Fibroblast of skin of back (primary cell): ENCODE measurements at places on chromosomes 7 and 10.

DNA sequence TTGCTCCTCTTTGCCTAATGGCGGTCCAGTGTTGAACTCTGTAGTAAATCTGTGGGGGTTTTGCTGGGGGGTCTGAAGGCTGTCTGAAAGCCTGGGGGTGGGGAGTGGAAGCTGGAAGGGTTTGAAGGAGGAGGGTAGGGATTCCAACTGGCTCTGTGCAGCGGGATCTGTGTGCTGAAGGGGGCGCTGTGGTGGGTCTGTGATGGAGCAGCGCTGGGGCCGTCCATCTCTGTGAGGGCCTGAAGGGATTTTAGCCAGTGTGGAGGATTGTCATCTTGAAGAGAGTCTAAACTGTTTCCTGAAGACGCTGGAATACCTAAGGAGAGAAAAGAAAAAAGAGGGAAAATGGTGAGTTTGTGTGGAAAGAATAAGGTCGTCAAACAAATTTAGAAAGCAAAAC, 129.2 kb downstream of the STRA8 start:
- DNase-seq = no peak

DNA sequence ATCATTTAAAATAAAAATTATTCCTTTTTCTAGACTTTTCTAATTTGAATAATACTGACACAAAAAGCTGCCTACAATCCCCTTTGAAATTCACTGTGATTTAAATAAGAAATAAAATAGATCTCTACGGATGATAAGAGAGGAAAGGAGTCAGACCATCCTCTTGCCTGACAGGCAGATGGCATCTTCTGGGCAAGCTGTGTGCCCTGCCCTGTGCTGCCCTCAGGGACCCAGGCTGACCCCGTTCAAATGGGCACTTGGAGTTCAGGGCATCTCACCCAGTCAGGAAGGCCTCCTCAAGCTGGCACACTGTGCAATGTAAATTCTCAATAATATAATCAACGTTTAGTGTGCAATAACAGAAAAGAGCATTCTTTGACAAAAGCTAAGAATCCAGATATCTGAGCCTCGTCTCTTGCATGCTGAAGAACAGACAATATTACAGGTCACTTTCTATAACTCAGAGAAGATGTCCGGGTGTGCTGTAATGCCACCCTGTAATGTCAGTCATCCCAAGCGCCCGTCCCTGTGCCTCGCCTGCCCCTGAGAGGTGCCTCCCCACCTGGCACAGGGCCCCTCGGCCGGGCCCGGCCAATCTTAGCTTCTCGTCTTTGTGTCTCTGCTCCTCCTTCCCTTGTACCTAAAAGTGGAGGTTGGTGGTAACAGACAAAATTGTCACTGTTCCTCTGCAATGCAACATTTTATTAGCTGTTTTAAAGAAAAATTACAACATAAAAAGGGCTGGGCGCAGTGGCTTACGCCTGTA, 263.3 kb downstream of the COBL start:
- DNase-seq = no peak

GRCh38 chr10:4131407-4132215, 346.6 kb upstream of the KLF6 start:
- DNase-seq = peak; percentile 96

DNA sequence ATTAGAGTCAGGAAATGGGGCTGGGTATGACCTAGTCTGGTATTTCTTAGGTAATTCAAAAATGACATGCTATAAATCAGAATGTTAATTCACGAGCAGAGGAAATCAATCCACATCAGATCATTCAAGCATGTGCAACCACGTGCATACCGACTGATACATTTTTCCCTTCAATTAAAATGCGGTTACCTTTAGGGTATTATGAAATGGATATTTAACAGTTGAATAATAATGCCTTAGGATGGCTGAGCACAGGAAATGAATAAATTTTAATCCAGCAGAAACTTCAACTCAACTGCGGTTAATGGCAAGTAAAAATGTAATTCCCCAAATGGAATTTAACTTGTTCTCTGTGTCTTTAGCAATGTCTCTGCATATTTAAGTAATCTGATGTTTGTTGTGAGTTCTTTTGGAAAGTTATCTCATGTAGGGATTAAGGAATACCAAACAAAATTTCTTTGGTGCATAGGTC, 9.2 kb downstream of the CPA2 start:
- no peak for DNase-seq

DNA sequence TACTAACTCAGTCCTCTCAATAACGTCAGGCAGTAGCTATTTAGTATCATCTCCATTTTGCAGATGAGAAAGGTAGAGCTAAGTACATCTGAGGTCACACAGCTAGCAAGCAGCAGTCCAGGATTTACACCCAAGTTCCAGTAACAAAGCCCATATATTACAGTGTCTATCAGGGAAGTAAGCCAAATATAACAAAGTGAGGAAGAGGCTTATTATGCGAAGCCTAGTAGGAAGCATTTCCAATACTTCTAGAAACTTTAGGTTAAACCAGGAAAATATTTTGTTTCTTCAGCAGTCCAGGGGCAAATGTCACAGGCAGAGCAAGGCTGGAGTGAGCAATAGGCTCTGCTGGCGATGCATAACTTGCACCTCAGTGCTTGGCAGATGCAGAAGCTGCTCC, 53.9 kb downstream of the NOC3L start:
- DNase-seq = peak; percentile 62

GRCh38 chr7:27922907-27923641, 183.1 kb downstream of the TAX1BP1 start:
- peak; percentile 76 for DNase-seq

DNA sequence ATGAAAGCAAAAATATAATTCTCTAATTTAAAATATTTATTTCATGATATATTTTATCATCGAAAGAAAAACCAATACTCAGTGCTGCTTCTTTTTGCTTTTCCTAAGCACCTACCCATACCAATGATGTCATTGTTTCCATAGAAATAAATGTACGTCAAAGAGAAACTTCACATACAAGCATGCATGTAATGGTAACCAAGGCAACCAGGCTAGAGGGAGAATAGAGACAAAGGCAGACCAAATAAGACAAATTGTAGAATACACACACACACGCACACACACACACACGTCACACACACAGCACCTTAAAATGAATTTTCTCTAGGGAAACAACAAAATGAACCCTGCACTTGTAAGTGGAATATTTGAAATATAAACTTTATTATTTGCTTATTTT, 75.5 kb downstream of the MACC1 start:
- peak; percentile 12 for DNase-seq

- DNase-seq = no peak
Measured at GRCh38 chr10:48282829-48283228, 8.3 kb upstream of the FRMPD2 start.

- DNase-seq = no peak
Measured at GRCh38 chr10:122338609-122339441, 35.7 kb upstream of the PLEKHA1 start.

DNA sequence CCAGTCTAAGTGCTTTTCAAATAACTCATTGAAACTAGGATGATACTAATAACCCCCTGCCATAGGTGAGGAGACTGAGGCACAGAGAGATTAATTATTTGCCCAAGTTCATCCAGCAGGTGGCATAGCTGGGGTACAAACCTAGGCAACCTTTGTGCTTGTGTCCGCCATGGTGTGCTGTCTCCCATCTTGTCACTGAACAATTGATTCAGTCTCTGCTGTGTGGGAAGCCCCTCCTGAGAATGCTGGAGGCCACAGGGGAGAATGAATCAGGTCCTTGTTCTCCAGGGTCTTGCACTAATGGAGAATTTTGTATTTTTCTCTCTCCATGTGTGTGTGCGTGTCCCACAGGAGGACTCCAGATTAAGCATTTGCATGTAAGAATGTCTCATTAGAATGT, 15.8 kb upstream of the TMEM236 start:
- DNase-seq = no peak

GRCh38 chr10:82622479-82622878, 747.5 kb downstream of the NRG3 start:
- no peak for DNase-seq

DNA sequence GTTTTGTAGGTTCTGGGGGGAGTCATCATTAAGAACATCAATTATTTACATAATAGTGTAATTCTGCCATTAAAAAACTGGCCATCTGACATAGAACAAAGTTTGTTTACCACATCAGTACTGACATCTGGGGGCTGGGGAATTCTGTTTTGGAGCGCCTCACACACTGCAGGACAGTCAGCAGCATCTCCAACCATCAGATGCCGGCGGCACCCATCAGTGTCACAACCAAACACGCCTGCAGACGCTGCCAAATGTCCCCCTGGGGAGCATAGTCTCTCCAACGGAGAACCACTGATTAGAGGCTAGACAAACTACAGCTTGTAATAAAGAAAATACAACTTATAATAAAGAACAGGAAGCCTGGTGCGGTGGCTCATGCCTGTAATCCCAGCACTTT, 26.0 kb downstream of the GNA12 start:
- DNase-seq = no peak

- DNase-seq = no peak
Measured at GRCh38 chr7:108669958-108670357, 100.3 kb downstream of the DNAJB9 start.

DNA sequence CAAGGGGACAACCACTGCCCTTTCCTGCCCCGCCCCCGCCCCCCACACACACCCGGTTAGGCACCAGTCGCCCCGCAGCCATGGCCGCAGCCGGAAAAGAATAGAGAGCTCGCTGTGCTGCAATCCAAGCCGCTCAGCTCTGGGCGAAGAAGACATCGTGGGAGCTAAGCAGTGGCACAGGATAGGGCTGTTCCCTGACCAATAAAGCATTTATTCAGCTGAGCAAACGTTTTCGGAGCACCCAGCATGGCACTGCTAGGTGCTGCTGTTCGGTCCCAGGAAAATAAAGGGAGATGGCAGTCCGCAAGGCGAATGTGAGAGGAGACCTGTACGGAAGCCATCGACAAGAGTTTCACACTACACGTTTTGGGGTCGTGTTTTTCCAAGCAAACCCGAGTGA, 18.3 kb downstream of the SKIDA1 start:
- DNase-seq = no peak

GRCh38 chr7:98194672-98195457, 16.4 kb upstream of the BHLHA15 start:
- DNase-seq = peak; percentile 64

DNA sequence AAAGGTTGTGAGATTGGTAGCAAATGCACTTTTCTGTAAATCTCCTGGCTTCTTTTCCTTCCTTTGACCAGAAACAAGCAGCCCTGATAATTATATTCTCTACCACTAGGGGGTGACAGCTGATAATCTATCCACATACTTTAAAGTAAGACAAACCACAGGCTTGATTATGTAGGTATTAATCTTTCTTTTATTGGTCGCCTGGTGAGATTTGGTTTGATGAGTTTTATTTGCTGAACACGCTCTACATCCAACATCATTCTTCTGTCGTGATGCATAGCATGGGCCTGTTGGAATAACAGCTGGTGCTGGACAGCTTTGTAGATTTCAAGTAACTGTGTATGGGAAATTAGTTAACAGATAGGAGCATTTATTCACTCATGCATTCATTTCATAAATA, 63.5 kb downstream of the ZNF365 start:
- peak; percentile 79 for DNase-seq

DNA sequence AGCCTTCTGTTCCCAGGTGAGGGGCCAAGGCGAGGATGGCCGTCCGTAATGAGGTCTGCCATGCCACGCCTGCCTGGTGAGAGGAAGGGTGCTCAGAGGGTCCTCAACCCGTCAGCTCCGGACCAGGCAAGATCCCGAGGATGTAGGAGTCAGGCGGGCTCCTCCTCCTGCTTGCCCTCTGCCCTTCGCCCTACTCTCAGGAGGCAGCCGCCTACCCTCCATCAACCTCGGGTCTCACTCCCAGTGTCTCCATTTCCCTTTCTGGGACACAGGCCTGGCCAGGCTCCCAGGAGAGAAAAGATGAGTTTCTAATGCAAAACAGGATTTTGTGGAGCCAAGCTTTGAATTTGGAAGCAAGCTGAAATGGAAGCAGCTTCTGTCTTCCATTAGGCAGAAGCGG, 184.0 kb downstream of the PTPN20 start:
- DNase-seq = no peak

- no peak for DNase-seq
Measured at GRCh38 chr10:130453036-130453720, 317.0 kb downstream of the GLRX3 start.

GRCh38 chr10:101135141-101136006, 4.3 kb downstream of the TLX1 start:
- no peak for DNase-seq

DNA sequence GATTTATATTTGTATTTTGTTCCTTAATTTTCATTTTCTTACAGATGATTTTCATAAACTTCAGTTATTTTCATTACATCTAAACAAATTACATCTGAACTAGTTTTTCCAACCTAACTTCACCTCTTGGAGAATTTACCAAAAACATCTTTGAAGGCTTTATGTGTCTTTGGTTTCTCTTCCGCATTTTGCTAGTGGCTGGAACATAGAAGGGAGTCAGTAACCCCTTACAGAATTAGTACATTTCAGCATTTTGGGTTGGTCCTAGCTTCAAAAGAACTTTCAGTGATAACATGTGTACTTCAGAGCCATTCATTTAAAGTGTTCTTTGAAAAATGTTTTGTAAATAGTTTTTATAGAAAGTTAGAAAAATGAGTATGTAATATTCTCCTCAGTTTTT, 169.8 kb upstream of the MTPN start:
- DNase-seq = no peak

GRCh38 chr10:129402459-129402858, 64.6 kb upstream of the MGMT start:
- DNase-seq = no peak

DNA sequence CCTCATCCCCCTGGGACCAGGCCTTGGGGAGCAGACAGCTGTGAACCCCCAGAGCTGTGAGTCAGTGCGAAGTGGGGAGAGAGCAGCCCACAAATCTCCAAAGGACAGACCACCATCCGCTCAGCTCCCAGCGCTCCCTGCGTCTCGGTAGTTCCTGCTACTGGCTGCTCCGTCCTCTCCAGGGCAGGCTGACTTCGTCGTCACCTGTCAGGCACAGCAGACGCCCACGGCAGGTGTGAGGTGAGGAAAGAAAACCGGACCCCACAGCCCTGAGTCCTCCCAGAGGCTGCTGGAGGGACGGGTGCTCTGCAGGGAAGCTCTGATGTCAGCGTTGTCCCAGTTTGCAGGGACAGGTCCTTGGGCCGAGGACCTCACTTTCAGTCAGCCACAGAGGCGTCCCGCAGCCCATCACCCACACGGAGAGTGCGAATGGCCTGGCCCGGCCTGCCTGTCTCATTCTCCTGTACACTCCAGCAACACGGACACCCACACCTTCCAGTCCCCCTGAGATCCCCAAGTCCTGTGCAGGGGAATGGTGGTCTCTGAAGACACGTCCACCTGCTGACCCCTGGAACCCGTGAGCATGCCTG, 95.2 kb downstream of the DNAJB6 start:
- DNase-seq = no peak

DNA sequence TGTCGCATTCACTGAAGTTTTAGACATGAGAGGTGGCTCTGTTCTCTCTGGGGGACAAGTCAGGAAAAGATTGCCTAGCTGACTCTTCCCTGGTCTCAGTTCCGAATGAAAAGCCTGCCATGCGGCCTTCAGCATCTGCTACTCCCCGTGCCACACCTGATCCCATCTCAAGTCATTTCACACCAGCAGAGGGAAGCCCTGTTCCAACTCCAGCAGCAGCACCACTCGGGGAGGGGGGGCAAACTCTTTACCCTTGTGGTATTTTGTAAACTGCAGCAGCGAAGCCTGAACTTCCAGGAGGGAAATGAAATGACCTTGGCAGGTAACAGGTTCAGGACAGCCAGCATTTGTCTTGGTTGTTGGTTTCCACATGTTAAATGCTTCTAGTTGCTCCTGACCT, 13.8 kb downstream of the LRRC4 start:
- DNase-seq = no peak

GRCh38 chr10:121536310-121536913, 61.8 kb downstream of the FGFR2 start:
- peak; percentile 39 for DNase-seq

- no peak for DNase-seq
Measured at GRCh38 chr10:7406712-7407333, 4.0 kb downstream of the SFMBT2 start.
